ENCODE measurements at places on chromosomes 4 and X.

DNA sequence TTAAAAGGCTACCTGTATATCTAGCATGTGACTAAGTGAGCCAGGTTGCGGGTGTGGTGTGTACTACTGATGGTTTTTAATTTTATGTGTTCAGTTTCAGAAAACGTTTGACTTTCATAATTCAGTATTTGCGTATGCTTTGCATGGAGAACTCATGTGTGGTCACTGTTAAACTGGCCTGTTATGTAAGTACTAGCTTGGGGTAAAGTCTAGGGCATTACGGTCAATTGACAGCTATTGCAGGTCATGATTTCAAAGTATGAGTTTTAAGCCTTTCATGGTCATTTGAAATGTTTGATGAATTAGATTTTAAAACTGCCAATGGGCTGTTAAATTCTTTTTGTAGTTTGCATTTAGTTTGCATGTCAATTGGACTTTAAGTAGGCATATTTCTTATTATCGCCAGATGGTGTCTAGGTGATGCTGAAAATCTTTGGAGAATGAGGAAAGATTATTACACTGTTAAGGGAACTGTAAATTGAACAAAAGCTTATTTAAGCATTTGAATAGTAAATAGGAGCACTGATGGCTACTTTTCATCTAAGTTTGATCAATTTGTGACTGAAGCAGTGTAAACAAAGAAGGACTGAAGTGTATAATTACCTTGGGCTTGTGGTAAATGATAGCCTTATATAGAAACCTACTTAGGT is 563.4 kb downstream of the DACH2 start:
- no peak for DNase-seq

DNA sequence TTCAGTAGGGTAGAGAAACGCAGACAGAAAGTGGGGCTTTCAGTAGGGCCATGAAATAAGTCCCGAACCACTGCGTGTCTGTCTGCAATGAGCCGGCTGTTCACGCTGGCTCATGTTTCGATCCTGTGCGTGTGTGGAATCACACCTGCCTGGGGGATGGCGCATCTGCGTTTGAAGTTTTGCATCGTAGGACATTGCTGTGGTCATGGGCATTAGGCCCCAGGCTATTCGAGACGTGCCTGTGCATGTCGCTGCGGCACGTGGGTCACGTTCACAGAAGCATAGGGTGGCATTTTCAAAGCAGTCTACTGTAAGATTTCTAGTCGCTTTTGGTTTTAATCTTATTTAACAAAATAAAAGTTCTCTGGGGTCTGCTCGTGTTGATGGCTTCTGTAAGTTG is 25.5 kb upstream of the HGFAC start:
- DNase-seq, result no peak

DNA sequence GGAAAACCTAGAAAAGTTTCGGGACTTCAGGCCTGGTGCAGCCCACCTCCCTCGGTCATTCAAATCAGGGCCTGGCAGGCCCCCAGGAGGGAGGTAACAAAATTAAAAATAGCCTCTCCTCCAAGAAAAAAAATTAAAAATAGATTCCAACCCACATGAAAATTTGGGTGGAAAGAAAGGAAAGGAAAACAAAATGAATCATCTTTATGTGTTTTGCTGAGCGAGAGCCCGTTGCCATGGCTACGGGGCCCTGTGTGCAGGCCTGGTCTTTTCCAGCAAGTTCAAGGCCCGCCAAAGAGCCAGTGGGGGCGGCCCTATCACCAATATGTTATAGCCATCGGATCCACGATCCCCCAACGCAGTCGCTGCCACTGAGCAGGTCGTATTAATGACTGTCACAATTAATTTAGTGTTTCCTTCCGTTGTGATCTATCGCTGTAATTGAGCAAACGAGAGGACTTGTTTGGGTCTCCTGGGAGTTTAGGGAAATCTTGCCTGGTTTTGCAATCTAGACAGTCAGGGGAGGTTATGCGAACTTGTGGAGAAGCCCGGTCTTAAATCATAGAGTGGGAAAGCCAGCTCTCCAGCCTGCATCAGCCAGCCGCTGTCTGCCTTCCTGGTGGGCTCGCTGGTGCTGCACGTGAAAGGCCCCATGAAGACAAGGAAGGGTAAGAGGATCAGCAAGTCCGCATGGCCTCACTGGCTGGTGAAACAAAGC is 452.4 kb downstream of the BCOR start:
- no peak for DNase-seq

DNA sequence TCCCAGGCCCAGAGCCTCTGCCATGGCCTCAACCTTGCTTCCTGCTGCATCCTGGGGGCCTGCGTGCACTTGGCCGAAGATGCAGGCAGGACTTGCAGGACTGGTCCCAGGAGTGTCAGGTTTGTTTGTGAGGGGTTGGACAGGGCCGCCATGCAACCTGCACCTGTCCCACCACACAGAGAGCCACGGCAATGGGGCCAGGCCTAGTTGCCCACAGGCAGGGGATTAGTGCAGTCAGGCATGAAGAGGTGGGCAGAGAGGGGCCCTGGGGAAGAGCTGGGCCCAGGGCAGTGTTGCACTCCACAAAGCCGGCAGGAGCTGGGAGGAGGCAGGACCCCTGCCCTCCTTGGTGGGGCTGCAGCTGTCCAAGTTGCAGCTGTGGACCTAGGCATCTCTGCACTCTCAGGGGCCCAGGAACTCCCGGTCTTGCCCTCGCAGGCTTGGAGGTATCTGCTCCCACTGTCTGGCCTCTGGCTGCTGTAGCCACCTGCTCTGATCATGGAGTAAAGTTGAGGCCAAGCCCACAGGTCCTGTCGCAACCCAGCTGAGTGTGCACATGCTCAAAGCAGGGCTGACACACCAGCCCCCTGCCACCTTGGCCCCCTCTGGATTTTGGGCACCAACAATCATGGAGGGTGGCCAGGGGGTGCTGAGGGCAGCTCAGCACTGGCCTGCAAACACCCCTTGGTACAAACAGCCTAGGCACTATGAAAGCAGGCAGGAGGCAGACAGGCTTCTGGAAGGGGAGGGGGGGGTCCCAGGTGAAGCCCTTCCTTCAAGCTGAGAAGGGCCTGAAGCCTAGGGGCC is 190.4 kb upstream of the PCDH10 start:
- no peak for DNase-seq

GRCh38 chr4:2395584-2395983 is 22.9 kb downstream of the ZFYVE28 start:
- DNase-seq, result no peak

GRCh38 chr4:90080116-90080515 is 47.1 kb upstream of the CCSER1 start:
- no peak for DNase-seq

DNA sequence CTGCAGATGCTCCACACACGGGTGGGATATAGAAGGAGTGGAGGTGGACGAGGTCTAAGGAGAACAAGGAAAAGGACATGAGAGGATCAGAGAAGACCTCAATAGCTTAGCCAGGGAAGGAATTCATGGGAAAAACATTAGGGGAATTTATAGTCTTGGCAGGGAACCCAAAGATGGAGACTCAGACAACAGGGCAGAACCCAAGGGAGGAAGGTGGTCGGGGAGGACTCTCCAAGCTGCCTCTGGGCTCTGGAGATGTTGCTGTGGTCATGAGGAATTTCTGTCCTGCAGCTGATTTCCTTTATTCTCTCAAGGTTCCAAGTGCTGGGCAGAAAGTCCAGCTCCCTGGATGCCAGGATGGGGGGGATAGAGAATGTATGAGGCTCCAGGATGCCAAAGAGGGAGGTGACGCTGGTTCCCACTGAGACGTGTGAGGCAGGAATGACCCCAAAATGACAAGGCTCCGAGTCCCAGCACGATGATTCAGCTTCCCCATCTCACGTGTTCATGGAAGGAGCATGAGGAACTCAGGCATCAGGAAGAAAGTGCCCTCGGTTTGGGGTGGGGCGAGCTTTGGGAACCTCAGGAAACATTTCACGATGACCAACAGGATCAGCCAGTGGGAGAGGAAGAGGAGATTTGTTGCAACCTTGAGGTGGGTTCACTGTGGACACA is 57.0 kb upstream of the PPP2R3B start:
- no peak for DNase-seq

DNA sequence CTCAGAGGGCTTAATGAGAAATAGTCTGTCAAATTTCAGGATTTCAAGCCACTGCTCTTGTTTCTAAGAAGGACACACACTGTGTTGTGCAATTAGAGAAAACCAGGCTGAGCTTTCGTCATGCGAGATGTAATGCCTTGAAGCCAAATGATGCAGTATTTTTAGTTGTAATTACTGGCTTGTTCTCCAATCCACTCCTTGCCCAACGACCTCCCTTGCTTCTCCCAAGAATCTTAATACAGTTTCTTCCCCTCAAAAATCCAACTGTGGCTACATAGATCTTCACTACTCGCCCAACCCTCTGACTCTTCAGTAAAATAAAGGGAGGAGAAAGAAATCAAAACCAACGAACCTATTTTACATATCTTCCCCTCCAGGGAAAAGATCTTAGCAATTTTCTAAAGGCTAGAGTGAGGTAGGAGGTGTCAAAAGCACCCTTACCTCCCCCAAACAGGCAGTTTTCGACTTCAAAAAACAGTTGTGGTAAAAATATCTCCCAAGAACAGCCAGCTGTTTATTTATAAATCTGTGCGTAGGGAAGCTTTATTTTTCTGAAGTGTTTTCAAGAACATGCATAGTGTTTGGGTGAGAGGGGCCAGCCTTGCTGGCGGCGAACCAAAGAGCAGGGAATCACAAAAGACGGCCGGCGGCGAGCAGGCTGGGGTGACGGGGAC is 68.7 kb downstream of the MGST2 start:
- no peak for DNase-seq

- DNase-seq, result no peak
These were observed 49.5 kb downstream of the METTL14 start for GRCh38 chr4:118734491-118735205.

DNA sequence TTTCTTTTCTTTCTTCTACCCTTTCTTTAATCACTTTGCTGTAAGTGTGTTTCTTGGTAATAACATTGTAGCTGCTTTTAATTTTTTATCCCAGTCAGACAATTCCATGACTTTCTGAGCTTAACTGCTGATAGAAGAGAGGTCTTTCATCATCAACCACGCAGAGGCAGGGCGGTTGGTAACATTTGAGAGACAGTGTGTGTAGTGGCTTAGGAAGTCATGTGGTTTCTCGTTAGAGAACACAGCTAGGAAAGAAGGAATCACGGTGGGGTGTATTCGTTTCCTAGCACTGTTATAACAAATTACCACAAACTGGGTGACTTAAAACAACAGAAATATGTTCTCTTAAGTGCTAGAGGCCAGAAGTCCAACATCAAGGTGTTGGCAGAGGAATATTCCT is 11.5 kb downstream of the PRPS2 start:
- DNase-seq, result no peak

DNA sequence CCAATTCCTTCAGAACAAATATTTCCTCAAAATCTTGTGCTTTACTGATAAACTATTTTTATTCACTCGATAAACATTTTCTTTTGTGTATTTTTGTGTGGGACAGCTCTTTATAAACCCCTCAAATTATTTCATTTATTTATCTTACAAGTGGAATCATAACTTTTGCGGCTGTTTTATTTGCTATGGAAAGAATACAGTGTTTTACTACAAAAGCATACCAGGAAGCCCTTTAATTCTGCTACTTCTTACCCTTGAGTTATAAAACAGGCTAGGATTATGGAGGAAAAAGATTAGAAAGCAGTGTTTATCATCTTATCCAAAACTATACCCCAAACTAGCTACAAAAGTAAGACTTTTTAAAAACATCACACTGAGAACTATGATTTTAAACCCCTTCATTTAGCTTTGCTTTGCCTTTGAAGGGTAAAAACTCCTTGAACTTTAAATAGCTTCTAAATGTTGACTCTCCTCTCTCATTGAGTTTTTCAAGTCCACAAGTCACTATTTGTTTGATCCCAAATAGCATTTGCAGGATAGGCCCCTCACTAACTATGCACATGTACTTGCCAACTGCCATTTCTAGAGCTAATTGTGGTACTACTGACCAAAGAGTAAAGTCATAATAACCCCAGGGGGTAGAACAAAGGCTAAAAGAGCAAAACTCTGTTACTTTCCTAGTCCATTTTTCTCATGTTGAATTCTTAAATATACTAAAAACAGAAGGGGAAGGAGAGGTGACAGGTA is 45.8 kb upstream of the SGMS2 start:
- no peak for DNase-seq

GRCh38 chr4:141026900-141027299 is 106.4 kb downstream of the RNF150 start:
- DNase-seq, result no peak

DNA sequence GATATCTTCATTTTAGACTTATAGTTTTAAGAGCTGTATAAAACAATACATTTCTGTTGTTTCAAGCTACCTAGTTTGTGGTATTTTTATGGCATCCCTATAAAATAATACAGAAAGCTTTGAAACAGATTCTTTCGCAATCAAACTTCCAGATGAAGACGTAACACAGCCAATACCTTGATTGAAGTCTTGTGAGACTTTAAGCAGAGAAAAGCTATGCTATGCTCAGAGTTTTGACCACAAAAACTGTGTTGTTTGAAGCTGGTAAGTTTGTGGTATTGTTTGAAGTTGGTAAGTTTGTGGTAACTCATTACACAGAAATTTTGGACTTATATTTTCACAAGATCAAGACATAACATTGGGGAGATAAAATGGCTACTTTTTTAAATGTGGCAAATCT is 201.8 kb upstream of the UGT8 start:
- no peak for DNase-seq

DNA sequence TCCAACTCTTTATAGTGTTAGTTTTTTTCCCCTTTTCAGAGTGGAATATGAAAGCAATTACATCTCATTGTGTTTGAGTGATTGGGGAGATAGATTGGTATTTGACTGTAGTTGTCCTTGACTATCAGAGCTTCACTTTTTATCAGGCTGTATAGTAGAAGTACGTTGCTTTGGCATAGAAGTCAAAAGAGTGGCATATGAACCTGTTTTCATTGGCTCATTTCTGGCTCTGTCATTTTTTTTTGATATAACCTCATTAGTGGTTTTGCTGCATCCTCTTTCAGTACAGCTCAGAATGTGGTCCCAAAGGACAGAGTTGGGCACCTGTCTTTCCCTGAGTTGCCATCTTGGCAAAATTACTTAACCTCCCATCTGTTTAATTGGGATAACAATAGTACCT is 1.4 kb downstream of the TMA16 start:
- no peak for DNase-seq

DNA sequence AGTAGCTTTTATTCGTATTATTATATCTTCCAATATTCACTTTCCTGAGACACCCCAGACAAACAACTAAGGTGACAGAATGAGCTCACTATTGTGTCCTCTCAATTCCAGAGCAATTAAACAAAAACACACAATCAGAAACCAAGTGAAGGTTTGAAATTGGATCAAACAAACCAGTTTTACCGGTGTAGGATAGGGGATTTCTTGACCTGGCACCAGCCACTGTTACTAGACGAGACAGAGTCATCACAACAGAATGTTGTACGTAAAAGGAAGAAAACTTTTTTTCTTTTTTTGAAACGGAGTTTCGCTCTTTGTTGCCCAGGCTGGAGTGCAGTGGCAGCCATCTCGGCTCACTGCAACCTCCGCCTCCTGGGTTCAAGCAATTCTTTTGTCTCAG is 43.7 kb downstream of the LDOC1 start:
- no peak for DNase-seq

GRCh38 chrX:115693476-115693875 is 132.5 kb downstream of the PLS3 start:
- DNase-seq, result no peak

DNA sequence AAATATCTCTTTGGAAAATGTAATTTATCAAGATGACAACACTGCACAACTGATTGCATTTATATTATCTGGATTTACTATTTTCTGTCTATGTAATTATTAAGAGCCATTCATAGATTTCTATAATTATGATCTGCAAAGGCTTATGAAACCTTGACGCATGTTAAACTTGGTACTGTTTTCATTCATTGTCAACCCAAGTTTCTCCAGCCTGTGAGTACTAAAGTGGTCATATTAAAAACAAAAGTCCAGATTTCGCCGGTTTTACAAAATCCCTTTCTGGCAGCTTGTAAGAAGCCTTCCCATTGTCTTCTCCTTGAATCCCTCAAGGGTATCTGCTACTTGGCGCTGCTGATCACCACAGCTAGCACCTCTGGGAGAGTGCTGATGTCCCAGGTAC is 19.7 kb upstream of the GRPR start:
- no peak for DNase-seq
